ENCODE measurements at places on chromosomes 16 and 17.

GRCh38 chr17:2511138-2511461 is 588 bp downstream of the METTL16 start:
- no peak for DNase-seq

DNA sequence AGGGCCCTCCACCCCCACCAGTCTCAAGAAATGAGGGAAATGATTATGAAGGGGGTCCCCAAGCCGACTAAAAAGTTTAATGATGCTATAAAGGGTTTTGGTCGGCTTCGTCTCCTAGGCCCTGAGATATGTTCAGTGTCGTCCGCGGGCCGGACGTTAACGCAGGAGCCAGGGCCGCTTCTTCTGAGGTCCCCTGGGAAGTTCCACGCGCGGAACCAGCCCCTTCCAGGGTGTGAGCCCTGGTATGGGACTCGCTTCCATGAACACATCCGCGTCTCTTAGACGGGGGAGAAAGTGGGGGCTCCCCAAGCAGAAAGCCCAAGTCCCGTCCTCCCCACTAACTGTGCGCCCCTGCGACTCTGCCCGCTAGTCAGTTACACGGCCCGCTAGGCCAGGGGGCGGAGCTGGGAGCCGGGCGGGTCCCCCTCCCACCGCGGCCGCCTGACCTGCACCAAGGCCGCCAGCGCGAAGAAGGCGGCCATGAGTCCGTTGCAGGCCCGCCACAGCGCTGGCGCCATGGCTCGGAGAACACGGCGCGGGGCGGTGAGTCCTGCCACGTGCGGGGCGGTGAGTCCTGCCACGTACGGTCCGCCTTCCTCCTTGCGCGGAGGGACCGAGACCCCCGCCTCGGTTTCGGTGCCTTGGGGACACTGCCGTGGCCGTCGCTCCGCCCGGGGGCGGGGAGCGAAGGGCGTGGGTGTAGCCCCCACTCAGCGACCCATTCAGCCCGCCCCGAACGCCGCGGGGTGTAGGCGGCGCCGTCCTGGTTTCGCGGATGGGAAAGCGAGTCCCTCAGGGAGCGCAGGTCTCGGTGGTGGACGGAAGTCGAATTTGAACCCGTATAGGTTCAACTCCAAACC is at the start of gene TMEM220:
Gene TMEM220 (minus strand): TSS at position 690 of the 860 bp plus-strand sequence. CDS start 172 bp downstream, at position 518.
- DNase-seq = no peak

GRCh38 chr16:73846356-73846755 is 450.3 kb upstream of the PSMD7 start:
- DNase-seq = no peak

- DNase-seq = no peak
Observed at GRCh38 chr16:263944-264343, 11.8 kb downstream of the RGS11 start.

- DNase-seq = no peak
Observed at GRCh38 chr17:73612031-73612472, 32.2 kb downstream of the SDK2 start.

DNA sequence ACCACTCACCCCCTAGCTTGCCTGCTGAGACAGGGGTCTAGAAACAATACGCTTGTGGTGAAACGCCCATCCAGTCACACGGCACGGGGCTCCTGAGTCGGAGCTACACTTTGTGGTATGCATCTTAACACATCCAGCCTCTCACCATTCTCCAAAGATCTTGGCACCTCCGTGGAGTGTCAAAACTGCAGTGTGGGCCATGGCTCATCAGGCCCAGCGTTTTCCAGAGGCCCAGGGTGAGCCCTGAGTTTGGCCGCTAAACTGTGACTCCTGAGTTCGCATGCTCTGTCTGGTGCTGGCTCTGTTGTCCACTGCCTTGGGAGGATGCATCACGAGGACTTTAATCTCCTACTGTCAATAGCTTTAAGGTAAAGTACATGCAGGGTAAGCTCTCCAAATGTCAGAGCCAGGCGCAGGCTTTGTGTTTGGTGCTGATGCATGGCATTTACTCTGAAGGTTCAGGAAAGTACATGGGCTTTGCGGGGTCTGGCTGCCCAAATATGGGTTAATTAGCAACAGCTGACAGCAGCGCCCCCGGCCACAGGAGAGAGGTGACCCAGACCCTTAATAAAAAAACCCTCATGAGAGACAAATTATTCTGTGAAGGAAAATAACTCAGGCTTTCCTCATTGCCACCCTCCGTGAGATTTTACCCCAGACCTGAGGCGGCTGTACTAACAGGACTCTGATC is 118.4 kb downstream of the CCDC182 start:
- DNase-seq = no peak

DNA sequence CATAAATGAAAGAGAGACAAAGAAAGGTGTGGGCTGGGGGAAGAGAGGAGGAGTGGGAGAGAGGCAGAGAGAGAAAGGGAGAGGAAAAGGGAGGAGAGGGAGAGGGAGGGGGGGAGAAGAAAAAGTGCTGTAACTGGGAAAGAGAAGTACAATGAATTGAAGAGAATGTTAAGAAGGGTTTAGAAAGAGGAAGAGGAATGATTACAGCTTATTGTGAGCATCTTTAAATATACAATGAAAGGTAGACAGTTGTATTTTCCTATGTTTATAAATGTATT is 229.1 kb upstream of the PMFBP1 start:
- no peak for DNase-seq

Data from T-helper 2 cell (primary cell).